ENCODE measurements at places on chromosomes 1 and 21. TPM values are rescaled to one million over a fixed set of nuclear protein-coding genes. Genes with fewer than 3 reads are reported as not detected.

GRCh38 chr1:108634521-108634920, 26.4 kb downstream of the HENMT1 start:
- DNase-seq: no peak

DNA sequence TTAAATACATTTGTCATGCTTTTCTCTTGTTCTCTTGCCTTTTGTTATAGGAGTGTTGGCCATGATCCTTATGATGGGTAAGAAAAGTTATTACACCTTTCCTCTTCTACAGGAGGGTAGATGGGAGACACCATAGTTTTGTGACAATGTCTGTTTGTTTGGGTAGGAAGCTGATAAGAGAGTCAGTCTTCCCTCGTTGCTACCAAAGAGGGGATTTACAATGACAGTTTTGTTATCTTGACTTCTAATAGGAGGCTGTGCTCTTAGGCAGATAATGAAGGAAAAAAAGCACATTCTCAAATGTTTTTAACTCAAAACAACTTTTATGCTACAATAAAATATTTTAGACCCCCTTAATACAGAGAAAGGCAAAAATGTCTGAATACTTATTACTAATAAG, 48.0 kb upstream of the WLS start:
- no peak for DNase-seq

Gene PADI2
- 6.4 TPM for total RNA-seq

Gene RIPPLY3
- 0.92 TPM for total RNA-seq

All from kidney epithelial cell (primary cell).